ENCODE measurements at places on chromosomes 7 and 10. TPM values are rescaled to one million over a fixed set of nuclear protein-coding genes. Genes with fewer than 3 reads are reported as not detected.
A peak's percentile ranks its signal among the peaks of the same experiment; 100 is the strongest.

ADD3 gene
- 89.6 TPM for total RNA-seq

MKX gene
- 0.55 TPM for total RNA-seq

MRC1 gene
- 267 TPM for total RNA-seq

RTKN2 gene
- 0.06 TPM for total RNA-seq

HOXA5 gene
- total RNA-seq: 15.3 TPM

GATA3 gene
- 5.5 TPM for total RNA-seq

ELFN1 gene
- total RNA-seq: 3.7 TPM

CPXM2 gene
- 17.9 TPM for total RNA-seq

LBX1 gene
- total RNA-seq: 0.10 TPM

DNA sequence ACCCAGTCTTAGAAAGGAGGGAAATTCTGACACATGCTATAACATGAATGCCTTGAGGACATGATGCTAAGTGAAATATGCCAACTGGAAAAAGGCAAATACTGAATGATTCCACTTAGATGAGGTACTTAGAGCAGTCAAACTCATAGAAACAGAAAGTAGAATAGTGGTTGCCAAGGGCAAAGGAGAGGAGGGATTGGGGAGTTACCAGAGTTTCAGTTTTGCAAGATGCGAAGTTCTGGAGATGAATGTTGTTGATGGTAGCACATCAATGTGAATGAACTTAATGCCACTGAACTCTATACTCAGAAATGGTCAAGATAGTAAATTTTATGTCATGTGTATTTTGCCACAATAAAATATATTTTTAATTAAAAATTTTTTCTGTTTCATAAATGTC lies 38.9 kb downstream of the DRGX start:
- DNase-seq: no peak

GRCh38 chr10:61759751-61760150 lies 97.0 kb downstream of the CABCOCO1 start:
- DNase-seq: no peak

DNA sequence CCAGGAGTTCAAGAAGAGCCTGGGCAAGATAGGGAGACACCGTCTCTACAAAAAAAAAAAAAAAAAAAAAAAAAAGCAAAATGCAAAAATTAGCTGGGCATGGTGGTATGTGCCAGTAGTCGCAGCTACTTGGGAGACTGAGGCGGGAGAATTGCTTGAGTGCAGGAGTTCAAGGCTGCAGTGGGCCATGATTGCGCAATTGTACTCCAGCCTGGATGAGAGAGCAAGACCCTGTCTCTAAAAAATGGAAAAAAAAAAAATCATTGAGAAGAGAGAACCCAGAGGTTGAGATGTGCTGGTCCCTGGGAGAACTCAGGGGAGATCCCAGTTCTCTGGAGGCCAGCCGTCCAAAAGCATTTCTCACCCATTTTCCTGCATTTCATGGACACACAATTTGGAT lies 95.2 kb downstream of the GALNT17 start:
- no peak for DNase-seq

GRCh38 chr7:17580856-17581255 lies 282.4 kb downstream of the AHR start:
- no peak for DNase-seq

GRCh38 chr7:52325237-52325636 lies 710.2 kb upstream of the POM121L12 start:
- DNase-seq: no peak

GRCh38 chr10:106900016-106900652 lies 264.4 kb downstream of the SORCS1 start:
- DNase-seq: no peak

DNA sequence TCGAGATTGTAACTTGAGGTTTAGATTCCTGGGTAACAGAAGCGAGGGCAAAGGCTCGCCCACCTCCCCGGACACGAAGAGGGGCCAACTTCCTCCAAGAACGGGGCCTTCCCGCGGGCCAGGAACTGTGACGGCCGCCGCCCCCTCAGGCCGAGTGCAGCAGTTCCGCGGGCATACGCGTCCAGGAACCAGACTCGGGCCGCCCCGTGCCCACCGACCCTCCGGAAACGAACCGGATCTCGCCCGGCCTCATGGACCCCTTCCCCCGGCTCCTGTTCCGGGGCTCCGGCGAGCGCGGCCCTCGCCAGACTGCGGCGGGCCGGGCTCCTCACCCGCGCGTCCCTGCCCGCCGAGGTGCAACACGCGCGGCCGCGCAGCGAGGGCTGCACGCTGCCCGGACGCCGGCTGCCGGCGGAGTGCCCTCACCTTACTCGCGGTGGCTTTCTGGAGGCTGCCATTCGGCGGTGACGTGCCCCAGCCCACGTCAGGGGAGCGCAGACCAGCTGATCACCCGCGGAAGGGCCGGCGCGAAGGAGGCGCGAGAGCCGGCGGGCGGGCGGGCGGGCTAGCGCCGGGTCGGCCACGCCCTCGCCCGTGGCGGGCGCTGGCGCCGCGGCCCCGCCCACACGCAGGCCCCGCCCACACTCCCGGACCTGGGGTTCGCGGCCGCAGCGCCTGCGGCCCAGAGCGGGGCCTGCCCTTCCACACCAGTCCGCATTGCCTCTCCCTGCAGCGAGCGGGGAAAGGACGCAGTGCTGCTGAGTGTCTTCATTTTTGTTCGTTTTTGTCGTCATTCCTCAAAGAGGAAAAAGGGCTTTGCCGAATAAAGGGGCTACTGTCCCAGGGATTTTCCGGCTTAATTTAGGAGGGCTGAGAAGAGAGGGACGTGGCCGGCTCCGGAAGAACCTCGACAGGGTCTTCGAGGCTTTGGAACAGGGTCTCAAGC lies at the start of gene XPNPEP1:
TSS of gene XPNPEP1 (minus strand) at position 536 of the 946 bp plus-strand sequence. CDS start at position 458, 78 bp downstream.
- peak; percentile 97 for DNase-seq

- DNase-seq: no peak
Observed at GRCh38 chr10:68601501-68602265, 41.5 kb downstream of the TET1 start.

- peak; percentile 95 for DNase-seq
Observed at GRCh38 chr7:74206589-74207120, 3.2 kb upstream of the LAT2 start.

- DNase-seq: no peak
Observed at GRCh38 chr10:62636825-62637248, 167.7 kb upstream of the ADO start.

DNA sequence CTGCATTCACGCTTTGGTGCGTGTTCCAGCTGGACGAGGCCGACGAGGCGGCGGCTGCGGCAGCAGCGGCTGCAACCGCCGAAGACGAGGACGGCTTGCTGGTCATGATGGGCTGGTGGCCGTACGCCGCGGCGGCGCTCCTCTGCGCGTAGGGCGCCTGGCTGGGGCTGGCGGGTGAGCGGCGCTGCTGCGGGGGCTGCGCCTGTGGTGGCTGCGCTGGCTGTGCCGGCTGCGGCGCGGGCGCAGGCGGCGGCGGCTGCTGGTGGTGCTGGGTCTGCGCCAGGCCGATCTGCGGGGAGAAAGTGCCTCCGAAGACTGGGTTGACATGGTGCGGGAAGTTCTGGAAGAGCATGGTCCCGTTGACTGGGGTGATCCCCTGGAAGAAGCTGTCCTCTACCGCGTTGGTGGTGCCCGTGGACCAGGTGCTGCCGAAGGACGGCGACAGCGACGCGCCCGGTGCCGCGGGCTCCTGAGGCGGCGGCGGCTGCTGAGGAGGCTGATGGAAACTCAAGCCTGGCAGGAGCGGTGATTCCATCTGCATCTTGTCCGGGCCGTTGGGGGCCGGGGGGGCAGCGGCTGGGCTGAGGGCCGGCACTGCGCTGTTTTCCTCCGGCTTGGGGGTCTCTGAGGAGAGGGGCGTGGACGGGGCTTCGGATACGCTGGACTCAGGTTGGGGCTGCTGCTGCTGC lies 51.1 kb downstream of the CPEB3 start:
- no peak for DNase-seq

DNA sequence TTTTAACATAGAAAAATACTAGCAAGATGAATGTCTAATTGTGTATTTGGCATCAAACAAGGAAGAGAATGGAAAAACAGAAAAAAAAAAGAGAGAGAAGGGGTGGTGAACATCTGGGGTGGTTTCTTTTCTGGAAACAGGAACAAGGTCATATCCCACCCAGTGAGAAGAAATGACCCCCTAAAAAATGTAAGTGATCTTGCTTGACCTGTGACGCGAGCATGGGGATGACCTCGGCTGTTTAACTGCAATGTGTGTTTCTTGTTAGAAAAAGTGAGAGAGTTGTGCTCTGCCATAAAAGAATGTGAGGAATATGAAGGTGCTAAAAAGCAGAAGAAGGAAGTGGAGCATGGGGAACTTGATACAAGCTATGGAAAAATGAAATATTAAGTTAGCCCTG lies 258.5 kb downstream of the AGMO start:
- no peak for DNase-seq

- DNase-seq: no peak
Observed at GRCh38 chr10:63692220-63692896, 171.2 kb downstream of the REEP3 start.

DNA sequence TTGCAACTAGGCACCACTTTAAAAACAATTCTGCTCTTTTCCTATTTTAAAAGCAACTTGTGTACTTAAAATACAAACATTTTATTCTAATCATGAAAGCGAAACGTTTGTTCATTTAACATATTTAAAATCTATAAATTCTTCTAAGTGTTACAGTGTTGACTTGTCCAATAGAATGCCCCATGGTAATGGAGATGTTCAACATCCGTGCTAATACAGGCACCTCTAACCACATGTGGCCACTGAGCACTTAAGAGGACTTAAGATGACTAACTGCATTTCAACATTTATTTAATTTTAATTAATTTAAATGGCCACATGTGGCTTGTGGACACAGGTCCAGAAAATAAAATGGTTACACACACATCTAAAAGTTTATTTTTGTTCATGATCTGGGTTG lies 115.1 kb downstream of the TPK1 start:
- DNase-seq: no peak

- no peak for DNase-seq
Observed at GRCh38 chr7:54546081-54546985, 4.2 kb downstream of the VSTM2A start.

DNA sequence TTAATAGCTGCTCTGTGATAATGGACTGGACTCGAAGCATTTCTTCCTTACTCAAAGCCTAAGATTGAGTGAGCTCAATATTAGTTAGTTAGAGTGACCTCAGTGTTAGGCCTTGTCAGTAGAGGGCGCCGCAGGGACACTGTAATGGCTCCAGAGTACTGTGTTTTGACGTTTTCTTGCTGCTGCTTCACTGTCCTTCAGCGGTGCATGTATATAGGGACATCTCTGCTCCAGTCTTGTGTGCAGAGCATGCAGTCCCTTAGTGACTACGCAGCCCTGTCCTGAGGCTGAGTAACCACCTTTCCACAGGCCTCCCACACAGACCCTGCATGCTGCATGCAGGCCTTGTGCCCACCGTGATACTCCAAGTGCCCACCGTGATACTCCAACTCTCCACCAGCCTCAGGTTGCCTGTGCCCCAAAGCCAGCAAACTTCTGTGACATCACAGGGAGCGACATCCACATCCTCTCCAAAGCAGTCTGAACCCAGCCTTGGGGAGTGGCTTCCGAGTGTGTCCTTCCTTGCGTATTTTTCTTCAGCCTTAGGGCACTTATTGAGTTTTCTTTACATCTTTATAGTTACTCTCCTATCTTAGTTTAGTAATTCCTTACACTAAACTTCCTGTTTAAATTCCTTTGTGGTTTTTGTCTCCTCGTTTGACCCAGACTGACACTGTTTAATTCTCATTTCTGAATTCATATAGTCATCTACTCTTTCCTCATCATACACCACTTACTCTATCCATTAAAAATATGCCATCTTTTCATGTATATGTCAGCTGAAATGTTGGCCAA lies 118.2 kb downstream of the JAZF1 start:
- no peak for DNase-seq

DNA sequence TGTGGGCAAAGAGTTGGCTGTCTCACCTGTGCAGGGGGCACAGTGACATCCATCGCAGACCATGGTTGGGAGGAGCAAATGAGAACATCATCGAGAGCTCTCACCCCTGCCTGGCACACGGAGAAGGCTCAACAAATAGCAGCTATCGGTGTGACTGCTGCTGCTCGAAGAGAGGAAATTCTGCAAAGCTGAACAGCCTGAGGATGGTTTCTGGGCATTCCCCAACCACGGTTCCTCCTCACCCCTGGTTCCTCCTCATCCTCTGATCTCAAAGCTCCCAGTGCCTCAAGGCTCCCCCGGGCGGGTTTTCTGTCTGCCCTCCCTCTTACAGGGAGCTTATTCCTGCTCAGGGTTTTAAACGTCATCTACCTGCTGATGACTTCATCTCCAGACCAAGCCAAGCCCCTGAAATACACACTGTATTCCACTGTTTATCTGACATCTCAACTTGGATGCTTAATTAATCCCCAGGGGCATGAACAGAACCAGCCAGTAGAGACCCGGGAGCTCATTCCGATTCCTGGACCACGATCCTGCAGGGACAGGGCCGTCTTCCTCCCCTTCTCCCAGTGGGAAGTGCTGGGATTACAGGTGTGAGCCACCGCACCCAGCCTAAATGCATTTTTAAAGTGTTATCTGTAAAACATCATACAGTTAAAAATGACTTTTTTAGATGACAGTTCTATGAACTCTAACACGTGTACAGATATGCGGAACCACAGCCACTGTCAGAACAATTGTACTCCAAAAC lies 19.5 kb upstream of the NOM1 start:
- no peak for DNase-seq

GRCh38 chr7:72538147-72538546 lies 126.0 kb upstream of the CALN1 start:
- DNase-seq: no peak

GRCh38 chr10:88041243-88042159 lies 178.1 kb downstream of the PTEN start:
- no peak for DNase-seq

DNA sequence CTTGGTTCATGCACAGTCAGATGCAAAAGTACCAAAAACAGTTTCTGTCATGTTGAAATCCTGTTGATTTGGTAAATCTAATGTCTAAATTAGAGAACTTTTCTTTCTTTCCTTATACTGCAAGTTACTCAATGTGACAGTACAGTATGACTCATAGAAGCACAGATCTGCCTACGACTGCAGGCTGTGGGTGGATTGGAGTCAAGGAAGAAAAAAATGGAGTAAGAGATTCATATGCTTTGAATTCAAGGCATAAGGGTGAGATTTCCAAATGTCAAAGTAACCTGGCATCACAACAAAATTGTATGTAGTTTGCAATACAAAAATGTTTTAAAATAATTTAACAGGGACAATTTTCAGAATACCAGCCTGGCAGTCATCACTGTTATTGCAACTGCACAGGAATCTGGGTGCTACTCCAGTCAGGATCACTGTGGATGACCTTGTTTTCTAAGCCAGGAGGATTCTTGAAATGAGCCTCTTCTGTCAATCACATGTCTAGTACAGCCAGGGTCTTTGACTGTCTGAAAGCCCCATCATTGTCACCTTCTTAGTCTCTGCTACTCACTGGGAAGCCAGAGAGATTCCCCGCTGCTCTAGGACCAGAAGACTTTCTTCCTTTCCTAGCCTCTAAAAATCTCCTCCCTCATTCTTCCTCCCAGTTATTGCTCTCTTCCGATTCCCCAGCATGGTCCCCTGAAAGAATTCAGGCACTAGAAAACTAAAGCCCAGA lies 83.6 kb downstream of the CD36 start:
- DNase-seq: no peak

DNA sequence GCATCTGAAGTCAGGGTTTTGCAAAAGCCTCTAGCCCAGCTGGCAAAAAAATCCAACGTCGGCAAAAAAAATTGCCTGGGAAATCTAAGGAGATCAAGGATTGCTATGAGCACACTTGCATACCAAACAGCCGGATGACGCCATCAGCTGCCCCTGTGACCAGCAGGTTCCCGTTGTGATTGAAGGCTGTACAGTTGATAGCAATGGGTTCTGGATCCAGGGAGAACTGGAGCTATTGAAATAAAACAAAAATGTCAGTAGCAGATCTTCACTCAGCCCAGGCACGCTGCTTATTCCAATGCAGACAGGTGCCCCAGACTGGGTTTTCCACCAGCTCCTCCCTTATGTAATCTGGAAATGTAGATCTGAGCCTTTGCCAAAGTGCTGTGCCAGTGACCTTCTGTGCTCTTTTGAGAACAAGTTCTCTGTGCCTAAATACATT lies 18.7 kb upstream of the CYREN start:
- DNase-seq: peak; percentile 55

Data from mesenteric fat pad (tissue), 1 donor.